Bone marrow (tissue), 2 donors: ENCODE measurements at places on chromosomes 1 and 21.
A peak's percentile ranks its signal among the peaks of the same experiment; 100 is the strongest.

DNA sequence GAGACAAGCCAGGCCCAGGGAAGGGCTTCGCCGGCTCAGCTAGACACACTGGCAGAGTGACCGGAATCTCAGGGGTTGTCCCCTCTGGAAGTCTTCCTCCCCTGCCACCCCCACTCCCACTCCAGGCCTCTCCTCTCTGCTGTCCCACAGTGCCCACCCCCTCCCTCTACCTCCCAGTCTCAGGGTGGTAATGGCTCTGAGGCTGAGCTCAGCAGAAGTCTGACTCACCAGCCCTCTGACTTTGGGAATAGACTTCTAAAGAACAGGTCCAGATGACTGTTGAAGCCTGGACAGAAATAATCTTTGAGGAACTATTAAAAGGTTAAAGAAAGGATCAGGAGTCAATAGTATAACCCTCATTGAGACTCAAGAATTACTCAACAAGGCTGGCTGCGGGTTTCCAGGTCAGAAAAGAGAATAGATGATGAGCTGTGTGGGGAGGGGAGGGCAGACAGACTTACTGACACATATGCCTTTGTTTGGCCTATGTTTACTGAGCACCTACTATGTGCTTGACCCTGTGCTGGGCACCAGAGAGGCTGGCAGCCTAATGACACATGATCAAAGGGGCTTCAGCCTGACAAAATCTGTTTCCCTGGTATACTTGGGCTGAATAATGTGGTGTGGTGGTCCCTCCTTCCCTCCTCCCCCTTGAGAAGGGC, 8.2 kb downstream of the HCRTR1 start:
- DNase-seq: no peak

DNA sequence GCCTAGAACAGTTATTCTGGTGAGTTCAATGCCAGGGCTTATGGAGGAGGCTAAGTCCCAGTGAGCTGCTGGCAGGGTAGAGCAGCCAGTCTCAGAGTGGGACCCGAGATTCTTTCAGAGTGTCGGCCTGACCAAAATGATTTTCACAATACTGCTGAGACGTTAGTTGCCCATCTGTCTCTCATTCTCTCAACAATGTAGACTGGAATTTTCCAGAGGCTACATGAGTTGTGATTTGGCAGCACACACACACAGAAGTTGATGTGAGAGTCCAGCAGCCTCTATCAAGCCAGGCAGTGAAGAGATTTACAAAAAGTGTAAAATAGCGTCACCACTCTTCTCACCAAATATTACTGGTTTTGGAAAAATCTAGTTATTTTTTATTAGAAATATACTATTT, 21.7 kb downstream of the CACNA1S start:
- DNase-seq: no peak

GRCh38 chr1:210257698-210258529, 25.3 kb downstream of the SERTAD4 start:
- no peak for DNase-seq

DNA sequence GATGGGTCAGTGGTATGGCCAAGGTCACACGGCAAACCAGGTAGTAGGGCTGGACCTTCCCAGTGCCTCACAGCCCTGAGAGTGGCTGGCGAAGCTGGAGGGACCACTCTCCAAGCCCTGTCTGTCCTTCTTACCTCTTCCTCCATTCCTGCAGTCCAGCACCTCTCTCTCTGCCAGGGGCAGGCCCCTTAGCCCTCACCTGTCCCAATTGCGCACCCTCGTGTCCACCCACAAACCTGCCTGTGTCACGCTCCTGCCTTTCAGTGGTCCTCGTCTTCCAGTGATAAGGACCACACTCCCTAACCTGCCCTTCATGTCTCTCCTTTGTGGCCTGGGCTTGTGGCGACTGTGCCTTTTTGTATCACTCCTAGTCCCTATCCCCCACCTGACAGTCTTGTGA, 3.4 kb downstream of the PODN start:
- no peak for DNase-seq

- DNase-seq: no peak
These were observed 43.3 kb downstream of the FAAP20 start for GRCh38 chr1:2151252-2151651.

DNA sequence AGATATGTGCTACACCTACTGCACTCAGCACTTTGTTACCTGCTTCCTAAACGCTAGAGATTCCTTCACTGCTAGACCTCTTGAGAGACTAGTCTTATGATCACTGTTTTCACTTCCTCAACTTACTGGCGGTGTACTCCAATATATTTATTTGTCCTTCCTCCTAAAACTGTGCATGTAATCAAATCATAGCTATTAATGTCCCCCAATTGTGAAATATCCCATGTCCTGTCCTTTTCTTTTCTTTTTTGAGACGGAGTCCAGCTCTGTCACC, 3.4 kb downstream of the SOAT1 start:
- no peak for DNase-seq

GRCh38 chr1:218750216-218750970, 405.3 kb downstream of the TGFB2 start:
- no peak for DNase-seq

DNA sequence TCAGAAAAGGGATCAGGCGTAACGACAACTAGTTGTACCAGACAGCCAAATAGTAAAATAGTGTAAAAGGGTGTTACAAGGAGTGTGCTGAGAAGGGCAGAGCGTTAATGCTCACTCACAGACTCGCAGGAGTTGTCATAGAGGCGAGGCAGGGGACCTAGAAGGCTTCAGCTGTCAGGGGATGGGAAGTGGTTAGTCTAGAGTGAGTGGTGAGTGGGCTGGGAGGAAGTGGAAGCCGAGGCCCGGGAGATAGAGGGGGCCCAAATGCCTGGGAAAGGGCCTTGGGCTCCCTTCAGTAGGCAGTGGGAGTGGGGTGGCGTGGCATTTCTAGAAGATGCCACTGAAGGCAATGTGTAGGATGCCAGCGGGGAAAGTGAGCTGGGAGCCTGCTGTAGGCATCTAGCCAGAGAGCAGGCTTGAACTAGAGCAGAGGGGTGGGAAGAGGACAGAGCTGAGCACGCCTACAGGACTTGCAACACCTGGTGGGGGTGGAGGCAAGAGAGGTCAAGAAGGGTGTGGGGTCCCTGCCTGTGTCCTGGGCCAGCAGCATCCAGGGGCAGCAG, 10.3 kb downstream of the SLC6A17 start:
- DNase-seq: no peak

GRCh38 chr1:163656095-163656759, 334.5 kb downstream of the NUF2 start:
- DNase-seq: no peak

- DNase-seq: no peak
These were observed 462.4 kb upstream of the RGS18 start for GRCh38 chr1:191695865-191696264.

GRCh38 chr21:45177039-45177438, 102.7 kb downstream of the ADARB1 start:
- no peak for DNase-seq

- DNase-seq: no peak
These were observed 56.9 kb downstream of the TRABD2B start for GRCh38 chr1:47940326-47940725.

DNA sequence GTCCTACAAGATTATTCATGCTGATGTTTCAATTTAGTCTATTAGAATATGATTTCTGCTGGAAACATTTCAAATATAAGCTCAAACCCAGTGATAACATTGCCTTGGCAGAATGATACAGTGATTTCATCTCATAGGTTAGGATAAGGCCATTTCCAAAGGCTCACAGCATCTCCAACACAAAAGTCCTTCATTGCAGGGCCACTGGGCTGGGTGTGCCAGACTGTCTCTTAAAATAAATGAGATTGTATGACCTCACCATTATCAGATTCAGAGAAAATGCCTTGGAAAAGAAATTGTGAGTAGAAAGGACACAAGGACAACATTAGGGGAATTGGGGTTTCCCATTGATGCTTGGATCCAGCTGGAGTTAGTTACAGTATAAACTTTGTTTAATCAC, 30.4 kb downstream of the NGF start:
- no peak for DNase-seq

DNA sequence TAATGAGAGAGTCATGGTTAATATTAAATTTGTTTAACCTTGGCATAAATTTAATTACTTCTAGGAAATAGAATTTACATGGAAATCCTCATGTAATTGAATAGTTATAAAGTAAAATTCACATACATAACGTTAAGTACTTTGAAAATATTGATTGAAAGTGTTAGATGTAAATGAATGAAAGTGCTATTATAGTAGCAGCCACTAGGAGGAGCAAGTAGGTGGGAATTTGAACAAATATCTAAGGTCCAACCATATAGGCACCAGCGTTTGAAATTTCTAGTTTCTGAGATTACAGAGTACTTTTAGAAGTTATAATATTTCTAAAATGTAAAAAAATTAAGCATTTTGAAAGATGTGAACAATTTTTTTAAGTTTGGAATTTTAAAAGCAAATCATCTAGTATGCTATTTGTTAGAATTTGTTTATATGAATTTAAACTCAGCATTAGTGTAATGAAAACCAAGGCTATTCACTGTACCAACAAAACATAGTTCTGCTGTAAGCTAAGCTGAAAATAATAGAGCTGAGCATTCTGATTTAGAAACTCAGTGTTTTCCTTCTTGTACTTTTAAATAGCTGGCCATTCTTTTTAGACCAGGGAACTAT, 3.3 kb downstream of the B3GALT2 start:
- peak; percentile 55 for DNase-seq

GRCh38 chr1:59570524-59570923, 244.2 kb upstream of the HOOK1 start:
- peak; percentile 63 for DNase-seq

DNA sequence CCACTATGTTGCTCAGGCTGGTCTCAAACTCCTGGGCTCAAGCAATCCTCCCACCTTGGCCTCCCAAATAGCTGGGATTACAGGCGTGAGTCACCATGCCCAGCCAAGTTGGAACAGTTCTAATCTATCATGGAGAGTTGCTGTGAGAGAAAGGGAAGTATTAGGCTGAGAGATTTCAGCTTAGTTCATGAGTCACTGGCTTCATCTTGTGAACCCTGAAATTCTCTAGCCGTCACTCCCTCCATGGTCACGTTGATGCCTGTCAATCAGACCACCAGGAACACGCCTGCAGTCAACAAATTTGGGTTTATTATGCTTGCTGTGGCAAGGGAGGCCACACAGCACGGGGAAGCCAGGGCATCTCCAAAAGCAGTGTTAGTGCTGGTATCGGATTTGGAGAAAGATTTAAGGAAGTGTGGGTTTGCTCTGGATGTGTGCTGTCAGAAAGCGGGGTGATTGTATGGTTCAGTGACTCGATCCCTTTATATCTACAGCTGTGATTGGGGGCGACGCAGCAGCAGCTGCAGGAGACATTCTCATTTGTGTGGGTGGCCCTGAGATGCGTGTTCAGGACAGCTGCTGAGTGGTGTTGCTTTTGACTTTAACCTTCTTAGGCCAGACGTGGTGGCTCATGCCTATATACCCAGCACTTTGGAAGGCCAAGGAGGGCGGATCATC, 18.7 kb downstream of the UQCRHL start:
- DNase-seq: peak; percentile 22
